ENCODE measurements at places on chromosomes 16 and 17. TPM values are rescaled to one million over a fixed set of nuclear protein-coding genes. Genes with fewer than 3 reads are reported as not detected.

GRAPL gene
- total RNA-seq, result 8.5 TPM

TSPAN10 gene
- total RNA-seq, result 3.0 TPM

GRCh38 chr17:56822725-56823124 is 11.0 kb downstream of the C17orf67 start:
- DNase-seq, result peak; percentile 29

PPM1E gene
- 3.0 TPM for total RNA-seq

- no peak for DNase-seq
These were observed 21.4 kb upstream of the MPRIP start for GRCh38 chr17:17020821-17021193.

DNA sequence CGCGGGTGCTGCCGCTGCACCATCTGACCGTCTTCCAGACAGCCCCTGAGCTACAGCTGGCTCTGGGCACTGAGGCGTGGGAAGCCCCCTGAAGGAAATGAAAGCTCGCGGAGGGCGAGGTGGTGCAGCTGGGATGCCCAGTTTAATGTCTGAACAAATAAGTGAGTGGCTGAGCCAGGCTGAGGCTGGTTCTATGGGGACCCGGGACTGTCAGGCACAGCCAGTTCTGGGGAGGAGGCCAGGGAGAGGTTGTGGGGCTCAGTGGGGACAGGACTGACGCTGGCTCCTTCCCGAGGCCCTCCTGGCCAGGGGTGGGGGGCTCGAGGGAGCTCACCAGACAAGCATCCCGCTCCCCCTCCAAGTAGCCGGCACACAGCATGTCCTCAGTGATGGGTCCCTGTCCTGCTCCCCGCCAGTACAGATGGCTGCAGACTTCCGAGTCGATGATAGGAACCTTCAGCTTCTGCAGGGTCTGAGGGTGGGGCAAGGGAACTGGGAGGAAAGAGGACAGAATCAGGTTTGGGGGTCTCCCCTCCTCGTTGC is 4.4 kb downstream of the PRSS22 start:
- no peak for DNase-seq

CYGB gene
- 8.5 TPM for total RNA-seq

GRCh38 chr17:55413825-55414489 is 7.7 kb downstream of the MMD start:
- no peak for DNase-seq

GRCh38 chr16:10622036-10622921 is 41.9 kb upstream of the EMP2 start:
- no peak for DNase-seq

Data from uterus (tissue), 4 donors.